ENCODE measurements at places on chromosomes 16 and 17.

- no peak for DNase-seq
Observed at GRCh38 chr17:42563543-42563942, 1.6 kb downstream of the COASY start.

GRCh38 chr17:50845240-50846147 is 10.1 kb downstream of the WFIKKN2 start:
- DNase-seq = no peak

- DNase-seq = no peak
Observed at GRCh38 chr17:43438626-43439025, 39.8 kb downstream of the ARL4D start.

- DNase-seq = no peak
Observed at GRCh38 chr16:4746991-4747574, 12.7 kb downstream of the DNAAF8 start.

DNA sequence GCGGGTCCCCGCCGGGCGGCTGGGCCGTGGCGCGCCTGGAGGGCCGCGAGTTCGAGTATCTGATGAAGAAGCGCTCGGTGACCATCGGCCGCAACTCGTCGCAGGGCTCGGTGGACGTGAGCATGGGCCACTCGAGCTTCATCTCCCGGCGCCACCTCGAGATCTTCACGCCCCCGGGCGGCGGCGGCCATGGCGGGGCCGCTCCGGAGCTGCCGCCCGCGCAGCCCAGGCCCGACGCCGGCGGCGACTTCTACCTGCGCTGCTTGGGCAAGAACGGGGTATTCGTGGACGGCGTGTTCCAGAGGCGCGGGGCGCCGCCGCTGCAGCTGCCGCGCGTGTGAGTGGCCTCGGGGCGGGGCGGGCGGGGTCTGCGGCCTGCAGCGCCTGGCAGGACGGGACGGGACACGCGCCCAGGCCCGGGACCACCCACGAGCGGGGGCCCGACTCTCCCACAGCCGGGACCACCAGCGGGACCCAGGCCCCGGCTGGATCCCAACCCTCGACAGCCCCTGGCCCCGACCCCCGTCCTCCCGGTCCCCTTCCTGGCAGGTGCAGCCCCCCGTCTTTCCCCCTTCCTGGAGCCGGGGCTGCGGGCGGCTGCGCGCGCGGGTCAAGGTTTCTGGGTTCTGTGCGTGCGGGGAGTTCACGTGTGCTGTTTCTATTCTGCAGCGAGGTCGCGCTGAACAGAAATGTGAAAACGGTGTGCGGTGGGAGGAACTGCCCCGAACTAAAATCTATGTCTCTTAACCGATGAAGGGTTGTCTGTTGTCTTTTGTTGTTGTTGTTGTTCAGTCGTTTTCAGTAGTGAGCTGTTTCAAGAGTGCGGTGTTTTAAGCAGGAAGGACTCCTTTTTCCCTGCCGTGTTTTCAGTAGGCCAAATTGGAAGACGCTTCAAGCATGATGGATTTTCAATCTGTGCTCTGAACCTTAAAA is 705 bp downstream of the FOXK2 start:
- DNase-seq = no peak

GRCh38 chr17:59141860-59142259 is 13.1 kb downstream of the SKA2 start:
- no peak for DNase-seq

DNA sequence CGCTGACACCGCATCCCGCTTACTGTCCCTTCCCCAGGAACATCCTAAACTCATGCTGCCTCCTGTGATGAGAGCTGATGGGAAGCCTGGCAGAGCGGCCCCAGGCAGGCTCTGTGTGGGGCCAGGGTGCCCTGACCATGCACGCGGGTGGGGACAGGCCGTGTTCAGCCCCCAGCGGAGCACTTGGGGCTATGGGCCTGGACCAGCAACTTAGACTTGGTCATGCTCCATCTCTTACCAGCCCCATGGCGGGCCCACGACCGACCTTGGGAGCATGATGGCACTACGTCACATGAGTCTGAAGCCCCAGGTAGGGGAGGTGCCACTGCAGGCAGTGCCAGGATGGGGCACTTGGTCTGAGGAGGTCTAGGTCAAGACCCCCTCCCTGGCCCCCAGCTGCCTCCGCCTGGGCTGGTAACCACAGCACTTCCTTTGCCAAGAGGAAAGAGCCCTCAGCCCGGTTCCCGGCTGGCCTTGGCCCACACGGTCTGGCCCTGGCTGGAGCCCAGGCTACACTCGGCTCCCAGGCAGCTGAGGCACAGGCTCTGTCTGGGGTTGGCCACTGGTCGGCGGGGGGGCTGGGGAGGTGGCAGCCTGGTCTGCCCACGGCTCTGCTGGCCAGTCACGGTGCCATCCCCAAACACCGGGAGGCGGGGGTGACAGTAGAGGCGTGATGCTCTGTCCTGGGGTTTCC is 25.7 kb downstream of the BAHCC1 start:
- no peak for DNase-seq

DNA sequence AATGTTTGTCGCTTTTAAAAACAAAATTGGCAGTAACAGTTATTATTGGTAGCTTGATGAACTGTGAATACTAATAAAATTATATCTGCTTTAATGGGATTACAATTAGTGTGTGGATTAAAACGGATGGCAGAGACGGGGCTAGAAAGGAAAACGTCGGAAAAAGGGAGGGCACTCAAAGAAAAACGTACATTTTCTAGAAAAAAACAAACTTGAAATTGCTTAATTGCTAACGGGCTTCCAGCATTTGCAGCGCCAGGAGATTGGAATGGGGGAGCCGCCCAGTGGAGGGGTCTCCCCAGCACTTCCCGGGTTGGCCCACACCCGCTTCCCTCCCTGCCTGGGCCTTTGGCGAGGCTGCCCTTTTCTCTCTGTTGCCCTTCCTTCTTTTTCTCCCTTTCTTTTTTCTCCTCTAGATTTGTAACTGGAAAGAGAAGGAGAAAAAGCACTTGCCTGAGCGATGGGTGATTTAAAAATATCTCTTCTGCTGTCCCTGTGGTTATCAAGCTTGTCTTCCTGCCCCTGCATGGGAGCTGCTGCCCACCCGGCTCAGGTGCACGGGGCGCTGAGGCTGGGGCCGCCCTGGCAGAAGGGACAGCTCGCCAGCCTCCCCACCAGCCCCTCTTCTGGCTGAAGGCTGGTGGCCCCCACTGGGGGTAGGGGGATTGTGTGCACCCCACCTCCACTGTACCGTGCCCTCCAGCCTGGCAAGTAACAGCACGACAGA is 5.9 kb downstream of the BAHCC1 start:
- DNase-seq = no peak

DNA sequence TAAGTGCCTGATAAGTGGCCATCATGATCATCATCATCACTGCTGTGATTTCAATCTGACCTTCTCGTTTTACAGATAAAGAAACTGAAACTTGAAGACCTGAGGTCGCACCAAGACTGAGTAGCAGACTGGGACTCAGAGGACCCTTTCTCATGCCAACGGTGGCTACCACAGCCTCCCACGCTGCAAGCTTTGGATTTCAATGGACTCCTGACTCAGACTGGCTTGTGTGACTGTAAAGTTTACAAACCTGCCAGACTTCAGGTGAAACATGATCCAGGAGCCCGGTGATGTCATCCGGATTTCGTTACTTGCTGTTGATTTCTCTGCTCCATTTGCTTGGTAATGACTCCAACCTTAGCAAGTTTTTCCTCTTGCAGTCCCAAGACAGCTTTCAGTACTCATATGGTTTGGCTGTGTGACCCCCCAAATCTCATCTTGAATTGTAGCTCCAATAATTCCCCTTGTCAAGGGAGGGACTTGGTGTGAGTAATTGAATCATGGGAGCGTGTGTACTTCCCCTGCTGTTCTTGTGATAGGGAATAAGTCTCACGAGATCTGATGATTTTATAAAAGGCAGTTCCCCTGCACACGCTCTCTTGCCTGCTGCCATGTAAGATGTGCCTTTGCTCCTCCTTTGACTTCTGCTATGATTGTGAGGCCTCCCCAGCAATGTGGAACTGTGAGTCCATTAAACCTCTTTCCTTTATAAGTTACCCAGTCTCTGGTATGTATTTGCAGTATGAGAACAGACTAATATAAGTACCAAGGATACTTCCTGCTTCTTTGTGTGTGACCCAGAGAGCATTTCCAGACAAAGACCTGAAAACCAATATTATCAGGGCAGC is 26.7 kb upstream of the IRX6 start:
- no peak for DNase-seq

DNA sequence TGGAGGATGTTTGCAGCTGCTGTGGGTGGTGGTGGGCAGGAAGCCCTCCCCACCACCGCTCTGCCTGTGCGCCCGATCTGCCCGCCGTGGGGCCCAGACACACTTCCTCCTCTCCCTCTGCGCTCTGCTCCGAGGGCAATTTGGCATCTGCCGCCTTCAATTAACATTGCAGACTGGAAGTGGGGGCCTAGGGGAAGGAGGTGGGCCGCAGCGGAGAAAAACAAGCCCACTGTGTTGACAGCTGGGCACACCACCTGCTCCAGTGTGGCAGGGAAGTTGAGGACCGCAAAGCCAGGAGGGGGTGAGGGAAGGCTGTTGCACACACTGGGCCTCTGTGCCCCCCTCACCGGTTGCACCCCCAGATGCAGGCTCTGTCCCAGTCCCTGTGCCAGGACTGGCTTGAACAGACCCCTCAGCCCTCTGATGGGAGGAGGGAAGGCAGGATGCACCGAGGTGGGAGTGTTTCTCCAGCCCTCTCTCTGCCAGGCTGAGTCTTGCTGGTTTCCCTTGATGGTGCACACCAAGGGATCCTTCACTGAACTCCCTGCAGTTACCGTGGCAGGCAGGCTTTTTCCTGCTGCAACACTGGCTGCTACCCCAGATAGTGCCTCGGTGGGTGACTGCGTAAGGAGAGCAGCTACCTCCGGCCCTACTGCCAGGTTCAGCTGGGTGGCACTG is 72.8 kb upstream of the MED9 start:
- DNase-seq = no peak

GRCh38 chr16:10388988-10389387 is 3.1 kb downstream of the ATF7IP2 start:
- DNase-seq = no peak

DNA sequence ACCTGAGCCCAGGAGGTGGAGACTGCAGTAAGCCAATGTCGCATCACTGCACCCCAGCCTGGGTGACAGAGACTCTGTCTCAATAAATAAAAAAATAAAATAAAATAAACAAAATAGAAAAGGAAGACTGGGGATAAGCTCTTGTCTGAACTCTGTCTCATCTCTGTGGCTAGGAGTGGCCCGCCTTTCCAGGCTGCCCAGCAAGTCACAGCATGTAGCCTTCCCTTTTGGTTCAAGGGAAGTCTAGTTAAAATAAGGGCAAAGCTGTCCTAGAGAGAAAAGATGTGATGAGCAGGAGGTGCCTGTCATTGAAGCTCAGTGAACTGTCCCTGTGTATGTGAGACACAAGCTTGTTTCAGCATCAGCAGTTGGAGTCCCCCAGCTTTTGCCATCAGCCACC is 2.7 kb upstream of the GFAP start:
- DNase-seq = no peak

DNA sequence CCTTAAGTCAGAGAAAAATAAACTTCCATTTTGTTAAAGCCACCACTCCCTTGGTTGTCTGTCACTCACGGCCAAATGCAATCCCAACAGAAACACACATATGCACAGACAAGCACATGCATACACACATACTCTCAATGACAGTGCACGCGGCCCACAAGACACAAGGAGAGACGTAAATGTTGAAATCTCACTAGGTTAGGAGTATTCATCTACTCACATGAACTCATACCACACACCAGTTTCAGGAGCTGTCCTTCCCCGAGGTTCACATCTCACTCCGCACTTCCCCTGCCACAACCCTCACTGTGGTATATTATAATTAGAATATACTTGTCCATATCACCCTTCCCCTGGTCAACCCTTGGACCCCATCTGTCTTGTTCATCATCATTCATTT is 30.5 kb upstream of the CRYBA1 start:
- no peak for DNase-seq

- no peak for DNase-seq
Observed at GRCh38 chr17:9456330-9456729, 119.3 kb downstream of the STX8 start.

GRCh38 chr16:23858542-23858941 is 22.8 kb downstream of the PRKCB start:
- no peak for DNase-seq

- no peak for DNase-seq
Observed at GRCh38 chr17:63491977-63492618, 15.2 kb downstream of the ACE start.

DNA sequence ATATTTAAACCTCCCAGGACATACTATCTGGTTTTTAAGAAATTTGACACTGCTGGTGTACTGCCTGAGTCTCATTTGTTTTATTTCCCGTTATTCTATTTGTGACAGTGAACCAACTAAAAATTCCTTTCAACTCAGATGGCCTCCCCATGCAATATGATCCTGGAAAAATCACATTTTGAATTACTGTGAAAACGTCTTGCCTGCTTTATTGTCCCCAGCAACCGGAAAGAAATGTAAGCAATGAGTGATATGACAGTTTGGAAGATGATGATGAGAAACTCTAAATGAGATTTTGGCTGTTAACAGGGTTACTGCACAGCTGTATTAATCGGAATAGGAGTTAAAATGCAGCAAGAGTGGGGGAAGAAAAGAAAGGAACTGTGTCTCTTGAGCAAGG is 590.7 kb upstream of the CDH5 start:
- no peak for DNase-seq

DNA sequence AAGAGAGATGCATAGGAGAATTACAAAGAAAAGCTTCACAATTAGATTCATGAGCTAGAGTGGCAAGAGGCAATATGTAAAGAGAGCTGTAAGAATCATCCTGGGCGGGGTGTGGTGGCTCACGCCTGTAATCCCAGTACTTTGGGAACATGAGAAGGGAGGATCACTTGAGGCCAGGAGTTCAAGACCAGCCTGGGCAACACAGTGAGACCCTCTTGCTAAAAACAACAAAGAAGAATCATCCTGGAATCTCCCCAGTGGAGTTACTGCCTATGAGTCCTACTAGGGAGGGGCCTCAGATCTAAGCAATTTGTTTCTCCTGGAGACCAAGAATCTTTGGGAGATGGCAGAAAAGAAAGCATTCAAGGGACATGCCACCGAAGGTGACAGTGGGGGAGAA is 119.1 kb downstream of the HIC1 start:
- DNase-seq = no peak
